ENCODE measurements at places on chromosomes 5 and 9. TPM values are rescaled to one million over a fixed set of nuclear protein-coding genes. Genes with fewer than 3 reads are reported as not detected.

CDKN2B-AS1 gene
- total RNA-seq: 15.2 TPM

DNA sequence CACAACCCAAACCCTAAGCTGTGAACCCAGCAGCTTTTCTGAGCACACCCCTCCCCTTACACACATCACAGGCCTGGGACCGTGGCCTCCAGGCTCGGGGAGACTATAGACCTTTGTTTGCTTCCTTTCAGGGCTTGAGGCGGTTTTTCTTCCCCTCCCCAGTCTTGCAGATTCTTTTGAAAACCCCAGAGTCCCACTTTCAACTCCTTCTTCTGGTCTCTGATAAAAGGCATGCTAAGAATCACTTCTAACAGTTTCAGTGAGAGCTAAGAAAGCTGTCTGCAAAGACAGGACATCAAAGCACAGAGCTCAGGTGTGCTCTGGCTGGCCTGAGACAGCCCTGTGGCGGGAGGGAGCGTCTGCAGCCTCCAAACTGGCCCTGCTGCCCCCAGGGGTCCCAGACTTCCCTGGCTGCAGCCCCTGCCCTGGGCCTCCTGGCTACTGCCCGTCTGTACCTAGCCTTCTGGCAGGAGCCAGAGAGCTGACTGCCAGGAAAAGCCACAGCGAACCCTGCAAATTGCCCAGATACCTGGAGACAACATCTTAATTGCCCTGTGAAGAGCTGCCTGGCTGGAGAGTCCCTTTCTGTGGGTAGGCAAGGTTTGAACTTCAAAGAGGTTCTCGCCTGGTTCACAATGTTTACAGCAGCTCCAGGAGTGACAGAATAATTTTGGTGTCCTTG, 138.9 kb downstream of the GADD45G start:
- H3K27ac ChIP-seq: no peak overlapping the region
- H3K4me3 ChIP-seq: no peak overlapping the region
- H3K36me3 ChIP-seq: no peaks in the 10 kb centered on the region
- DNase-seq: no peak

IL4 gene
- not detected for total RNA-seq

DNA sequence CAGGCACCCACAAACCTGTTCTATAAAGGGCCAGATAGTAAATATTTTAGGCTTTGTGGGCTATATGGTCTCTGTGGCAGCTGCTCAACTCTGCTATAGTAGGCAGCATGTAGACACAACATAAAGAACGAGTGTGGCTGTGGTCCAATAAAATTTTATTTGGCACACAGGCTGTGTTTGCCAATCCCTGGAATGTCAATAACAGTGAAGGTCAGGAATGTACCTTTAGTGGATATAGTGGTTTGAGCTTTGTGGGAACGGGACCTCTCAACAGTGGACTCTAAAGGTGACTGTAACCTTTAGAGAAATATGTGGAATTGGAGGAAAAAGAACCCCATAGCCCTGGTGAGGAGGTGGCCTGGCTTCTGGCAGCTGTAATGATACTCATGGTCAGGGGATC, 145.2 kb downstream of the MAST4 start:
- no peak overlapping the region for H3K27ac ChIP-seq
- H3K4me3 ChIP-seq: no peak overlapping the region
- H3K4me1 ChIP-seq: no peaks in the 10 kb centered on the region
- no peak for DNase-seq
- H3K27me3 ChIP-seq: peaks cover 6% of the 10 kb centered on the region

DNA sequence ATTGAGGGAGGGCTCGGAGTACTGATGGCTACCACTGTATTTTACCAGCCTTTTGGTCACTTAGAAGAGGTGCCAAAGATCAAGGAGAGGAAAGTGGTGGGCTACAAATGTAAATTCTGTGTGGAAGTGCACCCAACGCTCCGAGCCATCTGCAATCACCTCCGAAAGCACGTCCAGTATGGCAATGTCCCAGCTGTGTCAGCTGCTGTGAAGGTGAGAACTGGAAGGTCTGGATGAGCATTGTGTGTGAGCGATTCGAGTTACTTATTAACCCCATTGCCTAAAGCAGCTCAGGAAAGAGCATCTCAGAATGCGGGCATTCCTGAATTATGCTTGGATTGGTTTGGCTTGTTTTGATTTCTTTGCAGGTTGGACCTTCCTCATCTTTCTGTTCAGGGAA, 67.5 kb downstream of the ZNF462 start:
- H3K4me1 ChIP-seq: peaks cover 4% of the 10 kb centered on the region
- H3K27ac ChIP-seq: no peak overlapping the region
- H3K27me3 ChIP-seq: no peaks in the 10 kb centered on the region
- no peak for DNase-seq
- peaks cover 25% of the 10 kb centered on the region for H3K36me3 ChIP-seq

DNA sequence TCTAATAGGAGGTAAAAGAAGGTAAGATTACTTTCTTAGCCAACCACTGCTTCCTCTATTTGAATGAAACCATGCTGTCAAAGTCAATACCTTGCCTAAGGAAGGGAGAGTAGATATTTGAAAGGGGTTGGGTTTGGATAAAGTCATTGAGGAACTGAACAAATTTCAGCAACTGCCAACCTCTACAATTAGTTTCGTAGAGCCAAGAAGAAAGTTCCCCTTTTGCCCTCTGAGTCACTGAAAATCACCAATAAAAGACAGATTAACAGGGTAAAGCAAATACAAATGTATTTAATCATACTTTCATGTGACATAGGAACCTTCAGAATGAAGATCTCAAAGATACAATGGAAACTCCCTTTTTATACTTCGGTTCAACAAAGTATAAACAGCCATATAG, 615.7 kb downstream of the GABRG2 start:
- H3K27me3 ChIP-seq: no peaks in the 10 kb centered on the region
- H3K4me1 ChIP-seq: no peaks in the 10 kb centered on the region
- no peak overlapping the region for H3K4me3 ChIP-seq
- H3K36me3 ChIP-seq: no peaks in the 10 kb centered on the region

DNA sequence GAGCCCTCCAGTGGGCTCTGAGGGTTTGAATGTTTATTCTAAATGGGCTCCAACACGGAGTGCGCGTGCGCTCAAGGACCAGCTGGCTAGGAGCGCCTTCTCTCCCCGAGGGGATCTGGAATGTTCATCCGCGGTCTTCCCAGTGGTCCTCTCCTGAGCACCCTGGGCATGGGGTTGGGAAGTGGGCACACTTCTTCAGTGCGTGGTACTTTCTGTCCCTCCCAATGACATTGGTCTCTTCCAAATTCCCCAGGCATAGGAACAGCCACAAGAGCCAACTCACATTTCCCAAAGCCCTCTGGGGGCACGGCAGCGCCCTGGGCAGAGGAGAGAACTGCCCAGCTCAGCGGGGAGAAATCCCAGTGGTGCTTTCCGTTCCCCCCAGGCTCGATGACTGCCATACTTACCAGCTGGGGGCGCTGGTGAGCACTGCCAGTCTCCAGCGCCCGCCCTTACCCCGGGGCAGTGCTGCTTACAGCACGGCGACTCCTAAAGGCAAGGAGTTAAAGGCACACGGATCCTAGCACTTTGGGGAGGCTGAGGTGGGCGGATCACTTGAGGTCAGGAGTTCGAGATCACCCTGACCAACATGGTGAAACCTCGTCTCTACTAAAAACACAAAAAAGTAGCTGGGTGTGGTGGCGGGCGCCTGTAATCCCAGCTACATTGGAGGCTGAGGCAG, 29.9 kb upstream of the OBP2B start:
- peak overlapping the region; percentile 54 for H3K4me3 ChIP-seq
- peak overlapping the region; percentile 37 for H3K27ac ChIP-seq
- DNase-seq: peak; percentile 97
- H3K27me3 ChIP-seq: no peaks in the 10 kb centered on the region

ZDHHC11B gene
- not detected for total RNA-seq

- H3K36me3 ChIP-seq: no peaks in the 10 kb centered on the region
- no peak for DNase-seq
- H3K27me3 ChIP-seq: no peaks in the 10 kb centered on the region
- H3K4me3 ChIP-seq: no peak overlapping the region
- no peak overlapping the region for H3K27ac ChIP-seq
- no peaks in the 10 kb centered on the region for H3K4me1 ChIP-seq
Observed at GRCh38 chr5:103646698-103647614, 84.4 kb upstream of the NUDT12 start.

LRRC70 gene
- total RNA-seq: 1.4 TPM

GRCh38 chr9:34171753-34172535, 6.9 kb upstream of the UBAP1 start:
- no peak for DNase-seq
- no peak overlapping the region for H3K27ac ChIP-seq
- H3K4me3 ChIP-seq: no peak overlapping the region
- no peaks in the 10 kb centered on the region for H3K4me1 ChIP-seq

MAST4 gene
- total RNA-seq: 12.7 TPM

UBE2QL1 gene
- 0.29 TPM for total RNA-seq

DNA sequence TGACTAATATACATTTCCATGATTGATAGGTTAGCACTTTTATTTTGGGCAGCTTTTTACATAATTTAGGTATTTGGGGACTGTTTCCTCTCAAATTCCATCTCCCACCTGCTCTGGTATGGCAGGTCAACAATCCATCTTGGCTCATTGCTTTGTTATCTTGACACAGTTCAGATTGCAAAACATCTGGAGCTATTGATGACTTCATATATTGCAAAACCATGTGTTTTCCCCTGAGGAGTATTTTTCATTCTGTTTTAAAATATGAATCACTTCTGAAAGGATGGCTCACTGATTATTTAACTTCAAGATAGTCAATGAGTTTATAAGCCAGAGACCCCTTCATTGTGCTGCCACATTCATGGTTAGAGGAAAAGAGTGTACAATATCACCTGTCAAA, 1206.0 kb upstream of the C9orf72 start:
- H3K4me3 ChIP-seq: no peak overlapping the region
- no peak for DNase-seq
- H3K4me1 ChIP-seq: no peaks in the 10 kb centered on the region
- H3K27me3 ChIP-seq: no peaks in the 10 kb centered on the region

CER1 gene
- total RNA-seq: not detected

- no peaks in the 10 kb centered on the region for H3K27me3 ChIP-seq
- no peak overlapping the region for H3K27ac ChIP-seq
- peaks cover 14% of the 10 kb centered on the region for H3K36me3 ChIP-seq
- peak; percentile 68 for DNase-seq
- H3K4me1 ChIP-seq: peaks cover 17% of the 10 kb centered on the region
- peak overlapping the region; percentile 54 for H3K4me3 ChIP-seq
Observed at GRCh38 chr9:110575169-110575568, 4.4 kb downstream of the SVEP1 start.

- peaks cover 14% of the 10 kb centered on the region for H3K4me1 ChIP-seq
- H3K4me3 ChIP-seq: no peak overlapping the region
- H3K36me3 ChIP-seq: no peaks in the 10 kb centered on the region
- DNase-seq: peak; percentile 95
Observed at GRCh38 chr5:178786859-178787499, 56.5 kb upstream of the ZNF354A start.

GGTA1 gene
- total RNA-seq: not detected

DNA sequence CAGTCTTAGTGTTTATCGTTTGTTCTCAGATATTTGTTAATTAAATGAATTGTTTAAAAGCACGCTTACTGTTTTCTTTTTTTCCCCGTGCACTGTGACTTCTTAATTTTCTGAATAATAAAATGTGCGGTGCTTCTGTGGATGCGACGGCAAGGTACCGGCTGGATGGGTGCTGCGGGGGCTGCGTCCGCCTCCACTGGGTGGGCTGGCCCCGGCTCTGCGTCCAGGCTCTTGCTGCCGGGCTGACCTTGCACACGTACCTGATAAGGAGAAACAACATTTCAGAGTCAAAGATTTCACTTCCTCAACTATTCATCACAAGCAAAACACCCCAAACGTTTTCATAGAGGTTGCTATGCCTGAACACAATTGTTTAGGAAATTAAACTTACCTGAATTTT, 404.0 kb upstream of the IRX1 start:
- no peak overlapping the region for H3K4me3 ChIP-seq
- no peaks in the 10 kb centered on the region for H3K36me3 ChIP-seq
- H3K27me3 ChIP-seq: no peaks in the 10 kb centered on the region
- DNase-seq: no peak

DNA sequence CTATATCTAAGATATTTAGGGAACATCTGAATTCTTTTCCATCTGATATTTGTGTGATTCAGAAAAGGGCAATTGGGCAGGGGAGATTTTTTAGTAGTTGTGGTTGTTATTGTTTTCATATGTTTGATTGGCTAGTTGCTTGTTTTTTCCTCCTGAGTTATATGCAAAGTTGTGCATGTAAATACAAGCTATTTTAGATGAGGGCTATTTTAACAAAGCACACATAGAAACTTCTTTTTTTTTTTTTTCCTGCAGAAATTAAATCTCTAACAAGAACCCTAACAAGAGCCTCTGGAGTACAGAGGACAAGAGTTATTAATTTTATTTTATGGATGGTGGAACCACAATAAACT, 559.1 kb downstream of the CETN3 start:
- no peaks in the 10 kb centered on the region for H3K27me3 ChIP-seq
- no peaks in the 10 kb centered on the region for H3K36me3 ChIP-seq
- no peak for DNase-seq
- no peak overlapping the region for H3K4me3 ChIP-seq
- H3K4me1 ChIP-seq: peaks cover 11% of the 10 kb centered on the region
- no peak overlapping the region for H3K27ac ChIP-seq

DNA sequence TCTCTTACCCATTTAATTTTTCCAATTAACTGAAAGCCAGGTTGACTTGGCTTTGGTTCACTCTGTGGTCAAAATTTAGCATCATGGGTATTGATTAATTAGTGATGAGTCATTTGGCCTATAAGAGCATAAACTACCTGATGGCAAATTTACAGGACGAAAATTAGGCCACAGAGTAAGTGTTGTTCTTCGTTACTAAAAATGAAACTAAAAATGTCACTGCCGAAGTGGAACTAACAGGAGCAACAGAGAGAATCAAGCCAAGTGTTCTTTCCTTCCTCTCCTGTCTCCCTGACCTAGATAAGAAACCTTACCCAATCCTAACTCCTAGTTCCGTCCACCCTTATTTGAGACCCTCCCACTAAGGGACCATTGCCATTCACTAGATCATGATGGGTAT, 176.9 kb downstream of the RAB3C start:
- no peak overlapping the region for H3K27ac ChIP-seq
- no peak for DNase-seq
- H3K27me3 ChIP-seq: no peaks in the 10 kb centered on the region
- no peaks in the 10 kb centered on the region for H3K36me3 ChIP-seq
- H3K4me3 ChIP-seq: peak overlapping the region; percentile 57
- H3K4me1 ChIP-seq: no peaks in the 10 kb centered on the region

DNA sequence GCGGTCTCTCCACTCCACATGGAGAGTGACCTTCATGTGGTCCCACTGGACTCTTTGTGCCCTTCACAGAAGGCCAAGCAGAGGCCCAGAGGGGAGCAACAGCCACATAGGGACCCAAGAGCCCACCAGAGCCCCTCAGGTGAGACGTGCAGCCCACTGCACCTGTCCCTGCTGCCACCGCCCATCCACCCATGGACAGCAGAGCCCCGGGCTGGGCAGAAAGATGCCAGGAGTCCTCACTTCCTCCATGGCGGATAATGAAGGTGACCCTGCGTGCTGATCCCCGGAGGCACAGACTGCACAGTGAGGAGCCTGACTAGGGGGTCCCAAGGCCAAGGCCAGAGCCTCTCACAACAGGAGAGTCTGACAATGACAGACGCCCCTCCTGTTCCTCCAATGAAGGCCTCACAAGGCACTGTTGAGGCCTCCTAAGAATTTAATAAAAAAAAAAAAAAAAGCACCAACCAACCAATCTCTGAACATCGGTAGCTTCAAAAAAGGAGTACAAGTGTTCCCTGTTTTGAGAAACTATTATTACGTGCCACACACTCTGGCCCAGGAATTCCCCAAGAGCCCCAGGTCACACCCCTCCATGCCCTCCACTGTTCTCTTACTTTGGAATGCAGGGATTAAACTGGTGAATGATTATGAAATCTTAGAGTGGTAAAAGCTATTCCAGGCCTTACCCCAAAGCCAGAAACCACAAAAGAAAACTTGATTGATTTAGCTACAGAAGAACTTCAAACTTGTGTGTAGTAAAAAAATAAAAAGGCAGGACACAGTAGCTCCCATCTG, 2.8 kb upstream of the PPP1R26 start:
- DNase-seq: peak; percentile 68
- H3K4me1 ChIP-seq: peaks cover 8% of the 10 kb centered on the region
- no peak overlapping the region for H3K27ac ChIP-seq

ZBTB6 gene
- total RNA-seq: 13.8 TPM

SHISAL2B gene
- not detected for total RNA-seq
